ENCODE measurements at places on chromosomes 13 and 19. TPM values are rescaled to one million over a fixed set of nuclear protein-coding genes. Genes with fewer than 3 reads are reported as not detected.

LINGO3 gene
- 0.02 TPM for polyA plus RNA-seq

DNA sequence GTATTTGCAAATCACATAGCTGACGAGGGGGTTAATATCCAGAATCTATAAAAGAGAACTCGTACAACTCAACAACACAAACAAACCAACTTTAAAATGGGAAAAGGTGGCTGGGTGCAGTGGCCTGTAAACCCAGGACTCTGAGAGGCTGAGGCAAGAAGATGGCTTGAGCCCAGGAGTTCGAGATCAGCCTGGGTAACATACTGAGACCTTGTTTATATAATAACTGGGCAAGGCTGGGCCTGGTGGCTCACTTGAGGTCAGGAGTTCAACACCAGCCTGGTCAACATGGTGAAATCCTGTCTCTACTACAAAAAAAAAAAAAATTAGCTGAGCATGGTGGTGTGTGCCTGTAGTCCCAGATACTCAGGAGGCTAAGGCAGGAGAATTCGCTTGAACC, 21.8 kb upstream of the TM6SF2 start:
- H3K36me3 ChIP-seq: peaks cover 2% of the 10 kb centered on the region
- no peak overlapping the region for H3K4me3 ChIP-seq
- H3K27me3 ChIP-seq: no peaks in the 10 kb centered on the region
- no peak for DNase-seq
- H3K4me1 ChIP-seq: peaks cover 18% of the 10 kb centered on the region

- no peak overlapping the region for H3K4me3 ChIP-seq
- no peak overlapping the region for H3K27ac ChIP-seq
- H3K4me1 ChIP-seq: peaks cover 11% of the 10 kb centered on the region
- H3K36me3 ChIP-seq: no peaks in the 10 kb centered on the region
- DNase-seq: no peak
These were observed 2.4 kb downstream of the ELAVL3 start for GRCh38 chr19:11478167-11479089.

DNA sequence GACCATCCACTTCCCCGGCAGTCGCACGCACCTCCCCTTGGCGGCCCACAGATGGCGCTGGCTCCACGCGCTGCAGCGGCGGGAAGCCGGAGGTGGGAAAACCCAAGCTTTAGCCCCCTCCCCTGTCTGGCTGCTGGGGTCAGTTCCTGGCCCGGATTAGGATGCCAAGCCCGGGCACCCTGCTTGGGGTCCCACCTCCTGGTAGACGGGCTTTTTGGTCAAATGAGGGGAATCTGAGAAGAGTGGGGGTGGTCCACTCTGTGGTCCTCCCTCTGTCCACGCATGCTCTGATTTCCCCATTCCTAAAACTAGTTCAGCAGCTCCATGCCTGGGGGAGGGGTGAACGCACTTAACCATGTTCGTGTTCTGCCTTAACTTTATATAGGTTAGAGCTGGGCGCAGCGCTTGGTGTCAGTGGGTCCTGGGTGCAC, 8.1 kb upstream of the ADGRE2 start:
- peak; percentile 48 for DNase-seq
- H3K27ac ChIP-seq: no peak overlapping the region
- no peaks in the 10 kb centered on the region for H3K36me3 ChIP-seq
- H3K4me1 ChIP-seq: no peaks in the 10 kb centered on the region
- no peak overlapping the region for H3K4me3 ChIP-seq

DNA sequence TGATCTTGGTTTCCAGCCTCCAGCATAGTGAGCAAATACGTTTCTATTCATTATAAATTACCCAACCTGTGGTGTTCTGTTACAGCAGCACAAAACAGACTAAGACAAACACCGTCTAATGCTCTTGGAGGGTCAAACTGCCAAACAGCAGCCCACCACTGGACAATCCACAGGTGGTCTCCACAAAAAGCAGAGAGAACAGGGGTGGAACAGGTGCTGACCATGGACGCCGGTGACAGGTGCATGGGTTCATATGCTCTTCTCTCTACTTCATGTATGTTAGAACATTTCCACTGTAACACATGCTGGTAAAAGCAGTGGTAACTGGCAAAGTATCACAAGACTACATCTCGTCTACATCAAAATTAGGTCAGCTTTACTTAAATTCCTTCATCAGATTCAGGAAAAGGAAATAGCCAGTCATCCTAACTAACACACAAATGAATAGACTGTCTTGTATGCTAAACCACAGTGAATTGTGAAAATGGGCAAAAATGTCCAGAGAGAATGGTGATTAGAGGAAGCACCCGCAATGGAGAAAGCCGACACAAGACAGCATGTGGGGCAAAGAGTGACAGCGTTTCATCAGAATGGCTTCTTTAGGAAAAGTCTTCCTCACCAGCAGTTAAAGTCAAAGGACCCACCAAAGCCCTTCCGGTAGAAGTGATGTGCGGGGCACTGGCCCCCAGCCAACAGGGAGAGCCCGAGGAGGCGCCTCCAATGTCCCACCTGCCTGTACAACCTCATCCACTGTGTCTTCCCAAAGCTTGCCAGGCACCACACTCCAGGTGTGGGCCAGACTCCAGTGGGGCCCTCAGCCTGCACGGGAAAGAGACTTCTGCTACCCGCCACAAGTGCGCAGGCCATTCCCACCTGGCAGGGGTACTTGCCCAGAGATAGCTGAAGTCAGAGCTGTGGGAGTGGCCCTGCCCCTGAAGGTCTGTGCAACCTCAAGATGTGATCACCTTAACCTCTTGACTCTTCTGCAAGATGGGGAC, 6.5 kb downstream of the CARS2 start:
- H3K27ac ChIP-seq: no peak overlapping the region
- no peaks in the 10 kb centered on the region for H3K27me3 ChIP-seq
- no peak for DNase-seq

LILRB3 gene
- 4.2 TPM for polyA plus RNA-seq

ERCC1 gene
- 19.2 TPM for polyA plus RNA-seq

LRRC25 gene
- polyA plus RNA-seq: 2.3 TPM

DNA sequence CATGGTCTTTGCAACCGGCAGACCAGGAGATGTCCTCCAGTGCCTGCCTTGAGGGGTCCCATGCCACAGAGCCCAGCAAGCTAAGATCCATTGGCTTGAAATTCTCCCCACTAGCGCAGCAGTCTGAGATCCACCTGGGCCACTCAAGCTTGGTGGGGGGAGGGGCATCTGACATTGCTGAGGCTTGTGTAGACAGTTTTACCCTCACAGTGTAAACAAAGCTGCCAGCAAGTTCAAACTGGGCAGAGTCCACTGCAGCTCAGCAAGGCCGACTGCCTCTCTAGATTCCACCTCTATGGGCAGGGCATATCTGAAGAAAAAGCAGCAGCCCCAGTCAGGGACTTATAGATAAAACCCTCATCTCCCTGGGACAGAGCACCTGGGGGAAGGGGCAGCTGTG, 32.0 kb upstream of the ITM2B start:
- H3K27ac ChIP-seq: no peak overlapping the region
- no peak for DNase-seq
- H3K4me3 ChIP-seq: peak overlapping the region; percentile 41
- peaks cover 2% of the 10 kb centered on the region for H3K4me1 ChIP-seq

- H3K27ac ChIP-seq: no peak overlapping the region
- H3K4me1 ChIP-seq: no peaks in the 10 kb centered on the region
- H3K36me3 ChIP-seq: no peaks in the 10 kb centered on the region
- no peak for DNase-seq
- H3K4me3 ChIP-seq: no peak overlapping the region
- H3K27me3 ChIP-seq: no peaks in the 10 kb centered on the region
These were observed 28.8 kb downstream of the CELF5 start for GRCh38 chr19:3253270-3253669.

PRSS57 gene
- not detected for polyA plus RNA-seq

DNA sequence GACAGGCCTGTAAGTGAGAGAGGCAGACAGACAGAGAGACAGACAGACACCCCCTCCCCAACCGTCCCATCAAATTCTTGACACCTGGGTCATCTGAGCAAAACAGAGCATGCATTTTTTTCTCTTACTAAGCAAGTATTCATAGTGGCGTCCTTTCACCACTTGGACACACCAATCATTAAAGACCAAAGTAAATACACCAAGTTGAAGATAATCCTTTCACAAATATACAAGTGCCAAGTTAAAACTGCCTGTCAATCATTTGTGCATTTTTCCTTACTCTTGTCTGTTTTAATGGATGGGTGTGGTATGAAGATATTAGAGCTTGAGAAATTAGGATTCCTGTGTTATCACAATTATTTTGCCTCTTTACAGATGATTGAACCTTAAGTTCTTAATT, 337.3 kb downstream of the ATP8A2 start:
- no peaks in the 10 kb centered on the region for H3K36me3 ChIP-seq
- no peak overlapping the region for H3K27ac ChIP-seq
- DNase-seq: no peak

ZNF835 gene
- 0.35 TPM for polyA plus RNA-seq

DNA sequence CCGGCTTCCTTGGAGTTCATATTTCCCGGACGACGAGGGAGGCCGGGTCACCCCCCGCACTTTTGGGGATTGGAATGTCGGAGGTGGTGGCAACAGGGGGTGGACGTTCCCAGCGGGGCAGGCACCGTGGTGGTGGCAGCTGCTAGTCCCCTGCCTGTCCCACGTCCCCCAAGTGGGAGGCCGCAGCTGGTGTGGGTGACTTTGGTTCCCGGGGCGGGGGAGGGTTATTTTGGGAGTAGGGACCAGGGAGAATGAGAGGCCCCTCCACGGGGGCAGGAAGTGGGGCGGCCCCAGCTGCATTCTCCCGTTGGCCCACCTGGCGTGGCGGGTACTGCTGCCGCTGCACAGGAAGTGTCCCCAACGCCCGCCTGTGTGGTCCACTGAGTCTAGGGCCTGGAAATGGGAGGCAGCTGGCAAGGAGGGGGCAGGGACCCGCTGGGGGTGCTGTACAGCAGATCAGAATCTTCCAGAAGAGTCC, 11.1 kb upstream of the PLIN3 start:
- no peak for DNase-seq
- H3K4me3 ChIP-seq: no peak overlapping the region
- H3K27ac ChIP-seq: no peak overlapping the region
- H3K27me3 ChIP-seq: no peaks in the 10 kb centered on the region
- no peaks in the 10 kb centered on the region for H3K4me1 ChIP-seq

- H3K4me1 ChIP-seq: peaks cover 28% of the 10 kb centered on the region
- DNase-seq: peak; percentile 92
- peak overlapping the region; percentile 90 for H3K27ac ChIP-seq
- H3K27me3 ChIP-seq: no peaks in the 10 kb centered on the region
- H3K36me3 ChIP-seq: no peaks in the 10 kb centered on the region
These were observed 1.5 kb upstream of the FTL start for GRCh38 chr19:48963371-48964204.

- no peaks in the 10 kb centered on the region for H3K27me3 ChIP-seq
- no peaks in the 10 kb centered on the region for H3K4me1 ChIP-seq
- DNase-seq: no peak
- no peak overlapping the region for H3K27ac ChIP-seq
- H3K36me3 ChIP-seq: no peaks in the 10 kb centered on the region
These were observed 511.9 kb upstream of the HTR2A start for GRCh38 chr13:47408546-47409319.

OR7D2 gene
- polyA plus RNA-seq: 0.18 TPM

C5AR1 gene
- polyA plus RNA-seq: 3.9 TPM

SOX1 gene
- polyA plus RNA-seq: not detected

DNA sequence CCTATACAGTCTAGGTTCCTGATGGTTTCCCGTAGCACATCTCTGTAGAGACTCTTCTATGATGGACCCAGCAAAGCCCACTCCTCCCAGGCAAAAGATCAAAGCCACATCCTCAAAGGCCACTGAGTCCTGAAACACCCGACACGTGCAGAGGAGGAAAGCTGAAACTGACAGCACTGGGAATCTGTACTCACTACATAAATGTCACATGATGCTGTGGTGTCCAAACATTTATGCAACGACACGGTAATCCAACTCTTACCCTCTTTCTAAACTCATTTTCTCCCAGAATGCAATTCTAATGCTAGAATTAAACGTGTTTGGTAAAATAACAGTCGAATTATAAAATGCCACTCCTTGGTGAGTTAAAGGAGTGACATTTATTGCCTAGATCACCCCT, 7.0 kb upstream of the ZNF441 start:
- H3K27me3 ChIP-seq: no peaks in the 10 kb centered on the region
- H3K4me3 ChIP-seq: no peak overlapping the region
- no peak for DNase-seq
- H3K27ac ChIP-seq: no peak overlapping the region
- no peaks in the 10 kb centered on the region for H3K36me3 ChIP-seq

GPC5 gene
- polyA plus RNA-seq: 0.51 TPM

DNA sequence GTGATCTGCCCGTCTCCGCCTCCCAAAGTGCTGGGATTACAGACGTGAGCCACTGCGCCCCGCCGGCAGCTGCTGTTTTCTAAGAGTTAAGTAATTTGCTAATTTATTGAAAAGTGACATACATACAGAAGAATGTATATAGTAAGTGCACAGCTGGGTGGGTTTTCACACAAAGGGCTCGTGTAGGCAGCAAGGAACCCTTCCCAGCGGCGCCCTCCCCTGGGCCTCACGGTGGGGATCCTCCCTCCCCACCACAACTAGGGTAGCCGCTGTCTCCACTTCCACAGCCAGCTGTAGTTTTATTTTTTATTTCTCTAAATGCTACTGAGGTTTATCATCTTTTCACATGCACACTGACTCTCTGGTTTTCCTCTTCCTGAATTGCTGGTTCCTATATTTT, 64.9 kb downstream of the CRYL1 start:
- no peaks in the 10 kb centered on the region for H3K27me3 ChIP-seq
- no peak overlapping the region for H3K4me3 ChIP-seq
- H3K4me1 ChIP-seq: no peaks in the 10 kb centered on the region
- H3K27ac ChIP-seq: no peak overlapping the region
- no peaks in the 10 kb centered on the region for H3K36me3 ChIP-seq

- H3K4me3 ChIP-seq: no peak overlapping the region
- H3K27ac ChIP-seq: no peak overlapping the region
- no peak for DNase-seq
These were observed 1038.3 kb upstream of the SPRY2 start for GRCh38 chr13:81379183-81379582.

- H3K4me3 ChIP-seq: no peak overlapping the region
- H3K27me3 ChIP-seq: no peaks in the 10 kb centered on the region
- H3K4me1 ChIP-seq: peaks cover 3% of the 10 kb centered on the region
- peak overlapping the region; percentile 62 for H3K27ac ChIP-seq
- peak; percentile 82 for DNase-seq
These were observed 10.2 kb upstream of the JSRP1 start for GRCh38 chr19:2266183-2266993.

DNA sequence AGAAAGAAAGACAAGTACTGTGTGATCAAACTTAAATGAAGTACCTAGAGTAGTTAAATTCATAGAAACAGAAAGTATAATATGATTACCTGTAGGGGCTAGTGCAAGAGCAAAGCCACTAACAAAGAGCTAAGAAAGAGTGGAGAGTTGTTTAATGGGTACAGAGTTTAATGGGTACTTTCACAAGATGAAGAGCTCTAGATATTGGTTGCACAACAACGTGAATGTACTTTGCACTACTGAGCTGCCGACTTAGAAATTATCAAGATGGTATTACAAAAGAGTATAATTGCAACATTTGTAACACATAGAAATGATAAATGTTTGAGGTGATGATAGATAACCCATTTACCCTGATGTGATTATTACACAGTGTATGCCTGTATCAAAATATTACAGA, 140.3 kb upstream of the GPC6 start:
- H3K36me3 ChIP-seq: no peaks in the 10 kb centered on the region
- H3K4me1 ChIP-seq: no peaks in the 10 kb centered on the region
- no peaks in the 10 kb centered on the region for H3K27me3 ChIP-seq
- no peak for DNase-seq
- H3K4me3 ChIP-seq: no peak overlapping the region
- no peak overlapping the region for H3K27ac ChIP-seq

ALOX5AP gene
- polyA plus RNA-seq: 3.8 TPM
